ENCODE measurements at places on chromosomes 1 and 21. TPM values are rescaled to one million over a fixed set of nuclear protein-coding genes. Genes with fewer than 3 reads are reported as not detected.

- DNase-seq: no peak
These were observed 65.8 kb downstream of the TRABD2B start for GRCh38 chr1:47931395-47931794.

C1orf74 gene
- polyA plus RNA-seq: 0.92 TPM

- DNase-seq: no peak
These were observed 89.8 kb upstream of the TMPRSS15 start for GRCh38 chr21:18493422-18493821.

GRCh38 chr1:117697220-117697781 is 91.5 kb downstream of the TENT5C start:
- no peak for DNase-seq

LCE3A gene
- polyA plus RNA-seq: not detected

GRCh38 chr1:241611063-241611462 is 29.1 kb downstream of the CHML start:
- no peak for DNase-seq

GRCh38 chr1:25543425-25544242 is at the start of gene LDLRAP1:
Gene LDLRAP1, plus strand, starts transcription at chr1:25543606. Its CDS starts 93 bp downstream, at chr1:25543699.
- DNase-seq: peak; percentile 86
